ENCODE measurements at places on chromosomes 6 and 20. TPM values are rescaled to one million over a fixed set of nuclear protein-coding genes. Genes with fewer than 3 reads are reported as not detected.

Gene APOBEC2
- not detected for total RNA-seq

Gene ULBP2
- not detected for total RNA-seq

Gene COL9A3
- total RNA-seq, result 131 TPM

Gene ZFP57
- total RNA-seq, result 0.10 TPM

Gene EBF4
- 2.6 TPM for total RNA-seq

- no peak for DNase-seq
These were observed 8.4 kb upstream of the CST9 start for GRCh38 chr20:23614163-23614562.

GRCh38 chr20:21704408-21705385 lies 767 bp upstream of the PAX1 start:
- peak; percentile 64 for DNase-seq

DNA sequence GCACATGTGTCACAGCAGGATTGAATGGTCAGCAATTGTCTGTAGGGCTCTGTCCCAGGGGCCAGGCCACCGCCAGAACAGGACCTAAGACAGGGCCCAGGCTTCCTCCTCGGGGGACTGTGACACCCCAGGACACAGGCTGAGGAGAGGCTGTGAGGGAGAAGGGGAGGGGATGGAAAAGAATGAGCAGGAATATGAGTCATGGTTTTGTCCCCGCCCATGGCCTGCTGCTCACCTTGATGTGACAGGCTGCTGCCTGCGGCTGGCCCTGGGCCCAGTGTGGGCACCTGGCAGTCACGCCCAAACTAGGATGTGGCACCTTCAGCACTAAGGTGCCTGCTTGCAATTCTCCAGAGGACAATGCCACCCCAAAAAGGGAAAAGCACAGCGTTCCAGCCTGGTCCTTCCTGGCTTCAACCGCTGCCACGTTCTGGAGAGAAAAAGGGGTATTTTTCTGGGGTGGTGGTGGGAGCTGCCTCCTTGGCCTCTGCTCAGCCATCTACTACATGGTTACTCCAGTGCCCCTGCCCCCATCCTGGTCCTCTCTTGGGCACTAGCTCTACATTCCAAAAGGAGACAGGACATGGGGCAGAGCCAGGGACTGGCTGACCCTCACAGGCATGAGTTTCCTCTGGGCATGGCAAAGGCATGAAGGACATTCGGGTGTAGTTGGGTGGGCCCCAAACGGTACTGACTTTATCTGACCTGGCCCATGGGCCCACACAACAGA lies 93.4 kb downstream of the SLC22A23 start:
- no peak for DNase-seq

DNA sequence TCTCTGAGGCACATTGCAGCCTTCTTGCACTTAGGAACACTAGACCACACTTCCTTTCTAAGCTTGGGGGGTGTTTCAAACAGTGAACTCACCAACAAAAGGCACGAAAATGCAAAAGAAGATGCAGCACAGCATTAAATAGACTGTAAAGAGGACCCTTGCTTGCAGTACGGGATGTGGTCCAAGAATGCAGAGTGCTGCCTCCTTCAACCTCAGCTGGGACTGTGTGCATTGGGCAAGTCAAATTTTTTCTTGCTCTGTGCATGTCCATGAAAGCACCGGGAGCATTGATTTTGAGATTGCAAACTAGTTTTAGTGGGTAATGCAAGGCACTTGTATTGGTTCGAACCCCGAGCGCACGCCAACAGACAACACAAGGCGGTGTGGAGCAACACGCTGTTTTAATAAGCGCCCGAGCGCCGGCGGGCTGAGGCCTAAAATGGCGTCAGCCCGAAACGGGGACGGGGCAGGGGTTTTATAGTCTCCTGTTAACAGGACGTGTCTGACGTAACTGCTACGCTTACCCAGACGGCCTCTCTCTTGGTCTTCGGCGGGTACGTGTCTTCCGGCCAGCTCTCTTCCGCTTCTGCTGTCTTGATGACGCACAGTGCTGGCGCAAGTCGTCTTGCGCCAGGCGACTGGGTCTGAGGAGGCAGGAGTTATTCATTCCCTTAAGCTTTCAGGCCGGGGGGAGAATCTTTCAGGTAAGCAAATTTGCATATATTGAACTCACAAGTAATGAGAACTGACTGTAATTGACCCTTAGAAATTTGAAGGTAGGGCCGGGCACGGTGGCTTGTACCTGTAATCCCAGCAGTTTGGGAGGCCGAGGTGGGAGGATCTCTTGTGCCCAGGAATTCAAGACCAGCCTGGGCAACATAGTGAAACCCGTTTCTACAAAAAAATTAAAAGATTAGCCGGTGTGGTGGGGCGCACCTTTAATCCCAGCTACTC lies 18.7 kb upstream of the ZFP64 start:
- DNase-seq, result no peak
